SJCRH30 (cell line): ENCODE measurements at places on chromosomes 3 and 15. TPM values are rescaled to one million over a fixed set of nuclear protein-coding genes. Genes with fewer than 3 reads are reported as not detected.

COL6A5 gene
- not detected in 2 replicates for total RNA-seq

PLA2G4E gene
- not detected in 2 replicates for total RNA-seq

PTX3 gene
- not detected in 2 replicates for total RNA-seq

DNA sequence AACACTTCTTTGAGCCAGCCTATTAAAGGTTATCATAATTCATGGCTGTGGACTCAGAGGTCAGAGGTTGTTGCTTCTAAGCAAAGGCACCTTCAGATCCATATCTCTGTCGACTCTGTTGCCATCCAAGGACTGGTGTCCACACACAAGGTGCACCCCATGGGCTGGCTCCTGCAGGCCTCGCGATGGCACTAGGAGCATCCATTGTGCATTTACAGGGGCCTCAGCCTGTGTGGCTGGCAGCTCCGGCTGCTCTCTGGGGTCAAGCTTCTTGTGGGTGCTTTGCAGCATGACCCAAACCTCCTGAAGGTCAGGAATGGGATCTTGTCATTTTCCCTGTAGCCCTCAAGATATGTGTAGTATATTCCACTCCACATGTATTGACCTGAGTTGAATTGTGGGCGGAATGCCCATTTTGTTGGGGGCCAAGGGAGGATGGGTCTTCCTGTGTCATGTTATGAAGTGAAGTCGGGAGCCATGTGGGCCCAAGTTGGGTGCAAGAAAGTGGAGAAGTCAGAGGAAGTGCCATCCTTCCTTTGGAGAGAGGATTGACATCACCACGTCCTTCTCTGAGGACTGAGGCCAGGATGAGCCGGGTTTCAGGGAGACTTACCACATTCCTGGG, 43.9 kb downstream of the CHDH start:
- peaks cover 10% of the 10 kb centered on the region; the same call in 1 of the 2 replicates for H3K27me3 ChIP-seq
- no peak overlapping the region for H3K4me3 ChIP-seq
- no peak overlapping the region for H3K27ac ChIP-seq
- no peak for DNase-seq

GRCh38 chr3:146473726-146474125, 4.4 kb upstream of the PLSCR2 start:
- no peak overlapping the region for H3K4me3 ChIP-seq
- H3K36me3 ChIP-seq, result no peaks in the 10 kb centered on the region

- no peak overlapping the region for H3K27ac ChIP-seq
- H3K4me3 ChIP-seq, result no peak overlapping the region
- no peaks in the 10 kb centered on the region for H3K36me3 ChIP-seq
- peaks cover 46% of the 10 kb centered on the region for H3K4me1 ChIP-seq
- no peaks in the 10 kb centered on the region for H3K27me3 ChIP-seq
- DNase-seq, result no peak
Observed at GRCh38 chr3:14429237-14429636, 26.8 kb downstream of the SLC6A6 start.

DNA sequence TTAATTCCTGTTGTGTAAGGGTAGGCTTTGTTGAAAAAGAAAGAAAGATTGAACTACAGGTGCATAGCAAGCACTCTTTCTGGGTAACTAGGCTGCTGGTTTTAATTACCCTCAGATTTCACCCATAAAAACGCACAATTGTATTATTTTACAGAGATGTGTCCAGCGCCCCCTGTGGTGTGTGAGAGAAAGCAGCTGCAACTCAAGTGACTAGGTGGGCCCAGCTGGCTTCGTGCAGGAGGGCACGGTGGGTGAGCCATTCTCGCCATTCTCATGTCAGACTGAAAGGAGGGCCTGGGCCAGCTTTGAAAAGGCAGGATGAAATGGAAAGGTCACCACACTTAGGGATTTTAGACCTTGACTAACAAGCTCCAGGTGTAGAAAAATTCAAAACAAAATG, 122.6 kb downstream of the LRIG1 start:
- peaks cover 6% of the 10 kb centered on the region for H3K36me3 ChIP-seq
- H3K27ac ChIP-seq, result no peak overlapping the region
- peaks cover 3% of the 10 kb centered on the region; the same call in 1 of the 2 replicates for H3K4me1 ChIP-seq

DNA sequence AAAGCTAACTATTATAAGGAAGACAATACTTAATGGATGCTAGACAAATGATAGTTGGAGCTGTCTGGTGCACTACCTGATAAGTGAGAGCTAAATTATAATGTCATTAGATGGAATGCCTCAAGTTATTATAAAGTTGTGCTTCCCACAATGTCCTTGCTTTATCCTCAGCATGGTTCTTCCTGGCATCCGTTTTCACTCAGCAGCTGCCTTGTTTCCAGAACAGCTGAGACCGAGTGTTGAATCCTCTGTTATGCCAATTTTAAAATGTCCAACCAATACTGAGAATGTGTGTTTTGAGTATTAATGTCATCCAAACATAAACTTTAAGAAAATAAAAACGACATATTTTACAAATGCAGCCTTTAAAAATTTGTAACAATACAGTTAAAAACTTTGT, 286.7 kb upstream of the SOX2 start:
- no peaks in the 10 kb centered on the region for H3K36me3 ChIP-seq
- no peaks in the 10 kb centered on the region for H3K4me1 ChIP-seq
- H3K27me3 ChIP-seq, result no peaks in the 10 kb centered on the region
- no peak overlapping the region for H3K4me3 ChIP-seq
- H3K27ac ChIP-seq, result no peak overlapping the region
- peak; percentile 1 for DNase-seq

- H3K27ac ChIP-seq, result peak overlapping the region; percentile 35
- H3K27me3 ChIP-seq, result no peaks in the 10 kb centered on the region
- peaks cover 43% of the 10 kb centered on the region for H3K4me1 ChIP-seq
- DNase-seq, result peak; percentile 71
- H3K36me3 ChIP-seq, result no peaks in the 10 kb centered on the region
Observed at GRCh38 chr15:60673918-60674558, 195.1 kb upstream of the ICE2 start.

DNA sequence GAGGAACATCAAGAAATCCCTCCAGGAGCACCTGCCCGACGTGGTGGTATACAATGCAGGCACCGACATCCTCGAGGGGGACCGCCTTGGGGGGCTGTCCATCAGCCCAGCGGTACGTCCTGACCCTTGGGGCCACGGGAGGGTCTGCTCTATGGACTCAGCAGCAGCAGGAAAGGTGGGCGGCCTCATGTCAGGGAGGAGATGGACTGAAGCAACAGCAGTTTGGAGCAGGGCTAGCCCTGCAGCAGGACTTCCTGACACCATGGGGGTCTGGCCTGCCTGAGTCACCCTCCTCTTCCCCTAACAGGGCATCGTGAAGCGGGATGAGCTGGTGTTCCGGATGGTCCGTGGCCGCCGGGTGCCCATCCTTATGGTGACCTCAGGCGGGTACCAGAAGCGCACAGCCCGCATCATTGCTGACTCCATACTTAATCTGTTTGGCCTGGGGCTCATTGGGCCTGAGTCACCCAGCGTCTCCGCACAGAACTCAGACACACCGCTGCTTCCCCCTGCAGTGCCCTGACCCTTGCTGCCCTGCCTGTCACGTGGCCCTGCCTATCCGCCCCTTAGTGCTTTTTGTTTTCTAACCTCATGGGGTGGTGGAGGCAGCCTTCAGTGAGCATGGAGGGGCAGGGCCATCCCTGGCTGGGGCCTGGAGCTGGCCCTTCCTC, 24.2 kb downstream of the HDAC11 start:
- DNase-seq, result no peak
- no peak overlapping the region for H3K4me3 ChIP-seq
- H3K36me3 ChIP-seq, result no peaks in the 10 kb centered on the region
- H3K27ac ChIP-seq, result no peak overlapping the region
- peaks cover 8% of the 10 kb centered on the region; the same call in 1 of the 2 replicates for H3K4me1 ChIP-seq
- no peaks in the 10 kb centered on the region for H3K27me3 ChIP-seq

- H3K27ac ChIP-seq, result no peak overlapping the region
- no peaks in the 10 kb centered on the region for H3K36me3 ChIP-seq
- no peak overlapping the region for H3K4me3 ChIP-seq
- no peak for DNase-seq
- no peaks in the 10 kb centered on the region for H3K27me3 ChIP-seq
Observed at GRCh38 chr3:2261747-2262146, 163.1 kb downstream of the CNTN4 start.
